ENCODE measurements at places on chromosomes 13 and 19. TPM values are rescaled to one million over a fixed set of nuclear protein-coding genes. Genes with fewer than 3 reads are reported as not detected.

Gene CD70
- total RNA-seq = not detected

Gene POGLUT2
- total RNA-seq = 38.0 TPM

Gene CCNE1
- not detected for total RNA-seq

Gene RNF225
- total RNA-seq = not detected

Gene C19orf25
- total RNA-seq = 32.7 TPM

Gene TMEM255B
- total RNA-seq = 4.7 TPM

Gene FBN3
- not detected for total RNA-seq

Gene TMEM161A
- 14.5 TPM for total RNA-seq

Gene GPR12
- not detected for total RNA-seq

Gene F10
- total RNA-seq = 15.8 TPM

Gene CLC
- not detected for total RNA-seq

Gene C5AR1
- total RNA-seq = 9.3 TPM
